ENCODE measurements at places on chromosomes 5 and 9. TPM values are rescaled to one million over a fixed set of nuclear protein-coding genes. Genes with fewer than 3 reads are reported as not detected.

HMMR gene
- total RNA-seq: 0.23 TPM

IFNA2 gene
- not detected for total RNA-seq

ANXA6 gene
- total RNA-seq: 984 TPM

OSTF1 gene
- 40.1 TPM for total RNA-seq

OR1B1 gene
- 0.08 TPM for total RNA-seq

C7 gene
- 15.8 TPM for total RNA-seq
